ENCODE measurements at places on chromosomes 7 and 10.

DNA sequence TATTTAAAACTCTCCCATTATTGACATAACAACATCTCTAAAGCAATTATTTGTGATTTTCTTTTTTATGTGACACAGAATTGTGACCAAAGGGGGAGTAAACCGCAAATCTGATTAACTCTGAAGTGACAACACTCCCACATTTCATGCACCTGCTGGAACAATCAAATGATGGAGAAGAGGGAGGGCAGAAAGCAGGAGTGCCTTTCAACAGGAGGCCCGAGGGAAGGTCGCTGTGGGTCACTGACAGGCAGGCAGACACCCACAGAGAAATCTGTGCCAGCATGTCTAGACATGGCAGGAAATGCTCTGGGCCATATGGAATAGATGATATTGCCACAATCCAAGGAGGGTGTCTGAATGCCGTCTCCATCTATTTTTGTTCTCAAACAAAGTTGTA lies 247.3 kb downstream of the DOCK4 start:
- no peak for DNase-seq

DNA sequence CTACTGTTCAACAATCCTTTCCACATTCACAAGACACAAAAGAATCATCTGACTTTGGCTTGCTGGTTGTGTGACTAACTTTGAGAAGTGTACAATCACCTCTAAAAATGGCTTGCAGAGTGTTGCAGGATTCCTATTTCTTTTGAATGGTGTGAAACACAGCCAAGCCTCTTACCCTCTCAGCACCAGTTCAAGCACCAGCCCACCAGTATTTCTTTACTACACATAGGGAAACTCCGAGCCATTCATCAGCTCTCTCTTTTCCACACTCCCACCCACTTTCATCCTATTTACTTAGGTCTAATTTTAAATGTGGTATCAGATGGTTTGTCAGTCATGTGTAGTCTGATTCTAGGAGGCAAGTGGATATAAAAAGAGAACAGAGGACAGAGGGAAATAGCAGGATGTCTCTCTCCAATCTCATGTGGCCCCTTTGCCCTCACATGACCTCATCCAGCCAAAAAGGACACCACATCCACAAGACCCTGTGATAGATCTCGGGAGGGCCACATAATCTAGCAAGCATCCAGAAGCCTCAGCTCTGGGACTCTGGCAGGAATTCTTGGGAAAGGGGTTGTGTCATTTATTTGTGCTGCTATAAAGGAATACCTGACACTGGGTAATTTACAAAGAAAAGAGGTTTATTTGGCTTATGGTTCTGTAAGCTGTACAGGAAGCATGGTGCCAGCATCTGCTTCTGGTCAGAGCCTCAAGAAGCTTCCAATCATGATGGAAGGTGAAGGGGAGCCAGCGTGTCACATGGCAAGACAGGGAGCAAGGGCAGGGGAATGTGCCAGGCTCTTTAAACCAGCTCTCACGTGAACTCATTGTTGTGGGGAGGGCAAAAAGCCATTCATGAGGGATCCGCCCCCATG lies 66.8 kb upstream of the NEBL start:
- DNase-seq: no peak

- no peak for DNase-seq
These were observed 61.7 kb downstream of the AUTS2 start for GRCh38 chr7:69659983-69660382.

- DNase-seq: no peak
These were observed 7.4 kb downstream of the TAS2R40 start for GRCh38 chr7:143229054-143229790.

- no peak for DNase-seq
These were observed 6.8 kb upstream of the CLDN4 start for GRCh38 chr7:73823873-73824592.

GRCh38 chr7:152459724-152460251 lies 24.0 kb upstream of the KMT2C start:
- DNase-seq: no peak

DNA sequence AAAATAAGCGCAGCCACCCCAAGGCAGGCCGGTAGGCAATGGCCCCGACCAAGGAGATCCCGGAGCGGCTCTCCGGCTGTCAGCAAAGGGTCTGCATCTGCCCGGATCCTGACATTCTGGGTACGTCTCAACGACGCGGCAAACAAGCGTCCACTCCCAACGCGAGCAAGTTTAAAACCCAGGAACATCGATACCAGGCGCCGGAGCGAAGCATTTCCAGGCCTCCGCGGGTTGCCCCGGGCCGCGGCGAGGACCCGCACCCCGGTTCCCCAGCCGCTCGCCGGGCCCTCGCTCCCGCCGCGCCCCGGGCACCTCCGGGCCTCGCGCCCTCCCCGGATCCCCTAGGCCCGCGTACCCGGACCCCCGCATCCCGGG lies 453 bp downstream of the URGCP start:
- DNase-seq: no peak

DNA sequence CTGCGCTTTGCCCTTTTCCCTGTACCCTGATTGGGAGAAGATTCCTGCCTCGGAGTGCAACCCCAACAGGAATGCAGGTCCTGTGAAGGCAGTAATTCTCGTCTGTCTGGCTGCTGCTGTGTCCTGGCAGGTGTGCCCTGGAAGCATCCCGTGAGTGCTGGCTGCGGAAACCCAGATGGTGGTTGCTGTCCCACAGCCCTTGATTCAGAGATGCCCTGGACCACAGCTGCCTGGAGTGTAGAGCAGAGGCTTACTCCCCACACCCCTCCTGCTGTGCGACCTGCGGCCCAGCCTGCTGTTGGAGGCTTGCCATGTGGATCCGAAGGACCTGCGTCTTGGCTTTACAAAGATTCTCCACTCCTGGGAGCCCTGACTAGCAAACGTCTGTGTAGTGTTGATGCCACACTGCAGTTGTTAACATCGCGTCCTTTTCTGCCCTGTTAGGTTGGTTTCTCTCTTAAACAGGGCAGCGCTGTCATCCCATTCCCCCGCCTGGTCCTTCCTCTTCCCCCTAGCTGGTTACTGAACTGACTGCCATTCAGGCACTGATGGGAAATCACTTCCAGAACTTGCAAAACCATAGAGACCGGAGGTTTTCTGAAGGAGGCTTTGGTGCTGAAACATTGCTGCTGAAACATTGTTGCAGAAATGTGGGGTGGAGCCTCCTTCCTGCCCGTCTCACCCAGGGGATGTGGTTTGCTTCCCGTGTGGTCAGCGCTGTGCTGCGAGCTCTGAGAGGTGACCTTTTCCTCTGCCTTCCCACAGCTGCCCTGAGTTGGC lies 53.3 kb downstream of the DNAJB6 start:
- peak; percentile 51 for DNase-seq

- DNase-seq: no peak
These were observed 46.9 kb downstream of the ZNF438 start for GRCh38 chr10:30984563-30985328.

GRCh38 chr7:149284850-149285585 lies 23.0 kb downstream of the ZNF783 start:
- no peak for DNase-seq

- DNase-seq: peak; percentile 25
These were observed 25.4 kb downstream of the CYP2C9 start for GRCh38 chr10:94963901-94964300.

DNA sequence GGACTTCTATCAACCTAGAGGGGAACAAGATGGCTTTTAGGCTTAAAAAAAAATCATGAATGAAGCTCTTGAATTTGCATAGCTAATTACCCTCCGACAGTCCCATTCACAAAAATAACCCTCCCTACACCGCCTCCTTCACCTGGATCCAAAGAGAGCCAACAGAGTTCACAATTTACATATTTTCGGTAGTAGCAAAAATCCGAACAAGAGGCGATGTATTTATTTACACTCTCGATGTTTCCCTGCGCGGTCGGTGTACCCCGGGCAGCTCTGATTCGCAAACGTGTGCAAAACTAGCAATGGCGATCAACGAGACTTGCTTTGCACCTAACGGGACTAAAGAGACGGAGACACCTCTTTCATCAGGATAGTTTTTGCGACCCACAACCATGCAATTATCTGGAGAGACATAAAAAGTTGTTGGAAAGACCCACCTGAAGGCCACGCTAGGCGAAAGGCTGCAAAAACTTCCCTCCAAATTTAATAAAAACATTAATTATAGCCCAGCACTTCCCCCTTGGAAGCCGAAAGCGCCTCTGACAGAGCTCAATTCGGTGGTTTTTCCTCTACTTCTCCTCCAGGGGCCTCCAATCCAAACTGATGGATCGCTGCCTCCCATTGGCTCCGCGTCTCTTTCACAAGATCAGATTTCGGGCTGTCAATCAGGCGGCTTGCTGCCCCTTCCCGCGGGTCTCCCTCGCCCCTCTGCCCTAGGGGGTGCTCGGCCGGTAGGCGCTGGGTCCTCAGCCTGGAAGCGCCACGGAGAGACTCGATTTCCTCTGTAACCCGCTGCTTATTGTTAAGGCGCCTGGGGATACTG lies at the start of gene ETV1:
TSS of gene ETV1 (minus strand) at position 541 of the 823 bp plus-strand sequence. CDS start 614 bp downstream, outside the sequence.
- DNase-seq: no peak

DNA sequence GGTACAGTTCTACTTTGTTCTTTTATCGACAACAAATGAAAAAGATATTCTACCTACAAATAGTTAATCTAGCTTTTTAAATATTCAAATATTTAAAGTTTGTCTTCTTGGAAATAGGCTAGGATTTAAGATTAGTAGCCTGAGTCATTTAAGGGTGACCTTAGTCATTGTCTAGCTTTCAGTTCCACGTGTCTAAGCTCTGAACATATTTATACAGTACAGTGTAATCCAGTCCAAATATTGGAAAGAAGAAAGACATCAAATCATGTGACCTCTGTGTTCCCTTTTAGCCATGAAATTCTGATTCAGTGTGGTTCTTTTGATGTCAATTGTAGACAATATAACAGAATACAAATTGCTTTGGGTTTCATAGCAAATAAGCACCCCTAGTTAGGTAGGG lies 121.1 kb downstream of the MALRD1 start:
- no peak for DNase-seq

DNA sequence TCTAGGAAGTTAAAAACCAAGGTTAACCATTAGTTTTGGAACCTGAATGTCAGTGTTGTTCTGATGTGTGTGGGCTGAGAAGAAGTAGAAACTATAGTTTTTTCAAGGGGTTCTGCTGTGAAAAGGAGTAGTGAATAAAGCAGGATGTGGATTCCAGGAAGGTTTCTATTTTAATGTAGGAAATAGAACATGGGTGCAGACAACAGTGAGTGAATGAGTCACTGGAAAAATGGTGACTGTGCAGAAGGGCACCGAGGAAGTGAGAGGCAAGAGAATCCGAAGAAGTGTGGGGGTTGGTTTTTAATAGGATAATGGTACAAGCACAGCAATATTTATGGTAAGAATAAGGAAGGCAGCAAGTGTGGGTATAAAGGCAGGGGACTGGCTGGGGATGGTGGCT lies 120.4 kb downstream of the ARHGAP21 start:
- no peak for DNase-seq

GRCh38 chr7:151345576-151346469 lies 4.2 kb downstream of the NUB1 start:
- DNase-seq: no peak

DNA sequence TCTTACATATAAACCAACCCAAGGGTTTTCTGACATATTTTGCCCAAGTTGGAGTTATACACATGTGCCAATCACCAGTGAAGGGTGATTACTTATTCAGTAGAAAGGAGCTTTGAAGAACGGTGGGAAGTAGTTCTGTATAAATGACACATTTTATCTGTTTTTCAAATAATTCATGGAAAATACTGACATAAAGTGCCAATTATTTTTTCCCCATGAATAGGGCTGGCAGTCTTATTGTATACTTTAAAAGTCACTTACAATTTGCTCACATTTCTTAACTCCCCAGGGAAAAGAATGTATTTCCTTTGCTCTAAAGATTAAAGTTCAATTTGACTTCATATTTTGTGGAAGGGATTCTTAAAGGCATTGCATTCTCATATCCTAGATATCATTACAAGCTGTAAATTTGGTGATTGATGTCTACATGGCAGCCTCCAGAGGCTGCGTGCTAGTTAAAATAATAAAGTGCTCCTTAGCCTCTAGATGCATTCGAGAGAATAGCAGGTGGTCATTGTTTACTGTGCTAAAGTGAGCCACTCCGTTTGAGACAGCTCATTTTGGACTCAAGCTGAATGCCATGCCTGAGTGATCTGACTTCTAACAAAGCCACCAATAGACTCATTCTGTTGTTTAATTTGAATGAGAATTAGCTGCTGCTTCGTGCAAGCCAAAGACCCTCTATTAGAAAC lies 148.8 kb upstream of the NRP1 start:
- DNase-seq: no peak

DNA sequence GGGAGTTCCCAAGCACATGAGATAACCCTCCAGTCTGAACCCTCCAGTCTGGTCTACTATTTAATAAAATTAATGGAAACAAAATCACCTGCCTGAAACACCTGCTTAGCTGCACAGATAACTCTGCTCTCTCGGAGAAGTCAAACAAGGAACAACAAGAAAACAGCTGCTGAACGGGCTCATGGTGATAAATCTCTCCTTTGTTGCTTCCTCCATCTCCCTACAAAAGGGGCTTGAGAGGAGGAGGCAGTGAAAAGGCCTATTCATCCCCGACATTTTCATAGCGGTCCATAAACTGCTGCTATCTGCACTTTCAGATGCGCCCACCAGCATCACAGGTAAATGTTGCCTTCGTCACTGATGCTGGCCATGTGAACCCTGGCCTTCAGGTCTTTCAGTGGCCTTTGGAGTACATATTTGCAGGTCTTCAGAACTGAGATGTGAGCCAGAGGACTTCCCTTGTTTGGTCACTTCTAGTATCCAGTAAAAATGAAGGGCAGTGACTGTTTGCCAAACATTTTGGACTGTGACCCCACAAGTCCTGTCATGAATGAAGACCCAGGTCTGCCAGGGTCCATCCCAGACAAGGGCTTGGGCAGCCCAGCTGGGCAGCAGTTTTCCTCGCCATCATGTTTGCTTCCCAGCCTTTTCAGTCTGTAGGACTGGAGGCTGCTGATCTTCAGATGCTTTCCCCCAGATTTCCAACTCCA lies 15.9 kb downstream of the FKBP6 start:
- DNase-seq: no peak

DNA sequence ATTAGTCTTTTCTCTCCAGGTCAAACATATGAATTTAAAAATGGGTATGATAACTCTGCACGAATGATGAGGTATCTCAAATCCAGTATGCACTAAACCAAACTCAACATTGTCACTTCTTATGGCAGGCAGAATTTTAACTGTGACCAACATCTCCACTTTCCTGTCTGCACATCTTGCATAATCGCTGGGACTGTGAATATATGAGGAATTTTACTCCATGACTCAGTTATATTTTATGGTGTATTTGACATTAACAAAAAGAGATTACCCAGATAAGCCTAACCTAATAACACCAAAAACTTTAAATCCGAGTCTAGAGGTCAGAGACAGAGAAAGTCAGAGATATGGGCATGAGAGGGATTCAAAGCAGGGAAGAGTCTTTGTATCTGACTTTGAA lies 454.5 kb upstream of the SEMA3D start:
- DNase-seq: no peak

GRCh38 chr10:130341356-130341755 lies 205.2 kb downstream of the GLRX3 start:
- DNase-seq: no peak

All from Jurkat, Clone E6-1 (cell line).